ENCODE measurements at places on chromosomes 11 and 22. TPM values are rescaled to one million over a fixed set of nuclear protein-coding genes. Genes with fewer than 3 reads are reported as not detected.

Gene ART1
- polyA plus RNA-seq, result not detected

Gene DRD2
- not detected for polyA plus RNA-seq

Gene ZP1
- 1.2 TPM for polyA plus RNA-seq

Gene LMNTD2
- polyA plus RNA-seq, result 2.5 TPM

Gene CRYBA4
- not detected for polyA plus RNA-seq

Gene AASDHPPT
- 19.6 TPM for polyA plus RNA-seq

Gene CBY1
- 25.4 TPM for polyA plus RNA-seq

DNA sequence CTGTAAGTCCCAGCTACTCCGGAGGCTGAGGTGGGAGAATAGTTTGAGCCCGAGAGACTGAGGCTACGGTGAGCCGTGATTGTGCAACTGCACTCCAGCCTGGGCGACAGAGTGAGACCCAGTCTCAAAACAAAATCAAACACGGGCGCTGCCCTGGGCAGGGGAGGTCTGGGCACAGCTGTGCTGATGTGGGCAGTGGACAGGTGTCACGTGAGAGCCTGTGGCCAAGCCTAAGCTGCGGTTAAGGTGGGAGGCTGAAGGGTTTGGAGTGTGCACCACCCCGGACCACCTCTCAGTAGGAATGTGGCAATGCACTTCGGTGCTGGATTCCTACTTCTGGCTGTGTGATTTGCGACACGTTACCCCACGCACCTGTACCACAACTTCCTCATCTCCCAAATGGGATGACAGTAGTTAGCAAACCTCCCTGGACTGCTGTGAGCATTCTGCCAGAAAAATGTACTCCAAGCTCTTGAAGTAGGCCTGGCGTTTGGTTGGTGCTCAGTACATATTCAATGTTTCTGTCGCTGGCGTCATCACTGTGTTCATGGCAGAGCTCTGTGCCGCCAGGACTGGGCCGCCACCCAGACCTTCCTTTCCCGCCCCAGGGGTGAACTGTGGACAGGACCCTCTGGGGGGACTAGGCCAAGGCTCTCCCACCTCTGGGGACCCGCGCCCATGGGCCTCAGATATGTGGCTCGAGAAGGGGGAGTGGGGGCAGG lies 807 bp upstream of the ZNF74 start:
- H3K27me3 ChIP-seq, result no peaks in the 10 kb centered on the region
- peak overlapping the region; percentile 84 for H3K27ac ChIP-seq
- H3K36me3 ChIP-seq, result 0 out of 2 replicates have a peak, but pooled peaks cover 3% of the 10 kb centered on the region
- H3K4me1 ChIP-seq, result peaks cover 14% of the 10 kb centered on the region
- DNase-seq, result no peak

DNA sequence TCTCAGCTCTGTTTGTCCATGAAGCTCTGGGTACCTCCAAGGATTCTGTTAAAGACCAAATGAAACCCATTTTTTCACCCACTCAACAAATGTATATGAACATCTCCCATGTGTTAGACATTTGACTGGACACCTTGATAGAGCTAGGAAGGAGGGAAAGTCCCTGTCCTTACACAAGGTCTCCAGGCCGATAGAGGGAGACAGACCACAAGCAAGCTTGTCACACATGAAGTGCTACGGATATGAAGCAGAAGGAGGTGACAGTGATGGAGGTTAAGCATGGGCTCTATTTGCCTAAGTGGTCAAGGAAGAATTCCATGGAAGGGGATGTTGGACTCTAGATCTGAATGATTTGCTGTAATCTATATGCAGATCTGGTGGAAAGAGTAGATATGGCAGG lies 138.5 kb downstream of the MYO18B start:
- H3K4me3 ChIP-seq, result no peak overlapping the region
- H3K27ac ChIP-seq, result no peak overlapping the region
- no peaks in the 10 kb centered on the region for H3K27me3 ChIP-seq
- no peaks in the 10 kb centered on the region for H3K4me1 ChIP-seq

- H3K4me1 ChIP-seq, result peaks cover 9% of the 10 kb centered on the region
- no peak overlapping the region for H3K27ac ChIP-seq
- H3K4me3 ChIP-seq, result no peak overlapping the region
- peaks cover 4% of the 10 kb centered on the region for H3K36me3 ChIP-seq
- DNase-seq, result no peak
Observed at GRCh38 chr11:74953451-74953850, 4.4 kb downstream of the SPCS2 start.

GRCh38 chr11:1694064-1694845 lies 2.7 kb upstream of the KRTAP5-6 start:
- H3K4me3 ChIP-seq, result no peak overlapping the region
- no peak overlapping the region for H3K27ac ChIP-seq
- DNase-seq, result peak; percentile 61

DNA sequence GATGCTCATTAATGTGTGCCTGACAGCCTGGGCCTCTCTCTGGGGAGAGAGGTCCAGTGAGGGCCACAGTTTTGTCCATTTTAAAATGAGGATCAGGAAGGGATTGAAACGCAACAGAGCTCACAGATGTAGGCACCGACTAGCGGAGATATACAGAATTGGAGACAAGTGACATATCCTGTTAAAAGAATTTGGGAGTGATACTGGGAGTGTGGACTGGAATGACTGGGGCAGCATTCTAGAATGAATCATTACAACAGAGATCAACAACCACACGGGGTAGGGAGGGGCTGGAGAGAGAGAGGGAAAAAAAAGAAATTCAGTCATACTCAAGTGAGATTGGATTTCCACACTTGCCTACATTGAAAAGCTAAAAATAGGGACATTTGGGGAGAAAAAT lies 2.5 kb upstream of the NCAM1 start:
- H3K4me1 ChIP-seq, result no peaks in the 10 kb centered on the region
- peaks cover 31% of the 10 kb centered on the region for H3K27me3 ChIP-seq
- H3K4me3 ChIP-seq, result no peak overlapping the region
- H3K36me3 ChIP-seq, result no peaks in the 10 kb centered on the region
- H3K27ac ChIP-seq, result no peak overlapping the region

DNA sequence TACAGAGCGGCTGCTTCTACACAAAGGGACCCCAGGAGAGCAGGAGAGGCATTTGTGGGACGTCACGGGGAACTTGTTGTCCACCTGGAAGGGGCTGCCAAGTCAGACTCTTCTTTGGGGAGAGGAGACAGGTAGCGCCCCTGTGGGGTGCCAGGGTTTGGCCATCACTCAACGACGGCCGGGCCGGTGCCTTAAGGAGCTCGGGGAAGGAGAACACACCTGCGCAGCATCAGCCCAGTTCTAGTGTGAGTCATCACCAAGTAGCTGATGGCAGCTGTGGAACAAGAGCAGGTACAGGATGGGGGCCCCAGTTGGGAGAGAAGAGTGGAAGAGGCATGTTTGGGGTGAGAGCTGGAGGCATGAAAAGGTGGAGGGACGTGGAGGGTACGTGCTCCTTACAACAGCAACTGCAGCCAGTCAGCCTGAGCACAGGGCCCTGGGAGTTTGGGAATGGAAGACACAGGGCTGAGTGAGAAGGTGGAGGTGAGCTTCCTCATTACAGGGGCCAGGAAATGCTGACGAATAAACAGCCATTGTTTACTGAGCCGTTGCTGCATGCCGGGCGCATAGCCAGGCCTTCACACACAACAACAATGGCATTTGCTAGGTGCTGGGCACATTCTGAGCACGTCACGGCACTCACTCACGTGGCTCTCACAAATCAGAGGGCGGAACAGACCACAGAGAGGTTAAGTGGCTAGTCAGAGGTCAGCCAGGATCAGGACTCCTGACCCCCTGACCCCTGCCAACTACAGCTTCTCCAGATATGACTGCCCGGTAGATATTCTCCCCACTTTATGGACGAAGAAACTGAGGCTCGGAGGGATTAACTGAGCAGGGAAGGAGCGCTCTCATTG lies 29.1 kb upstream of the TP53I11 start:
- DNase-seq, result no peak
- H3K4me1 ChIP-seq, result peaks cover 5% of the 10 kb centered on the region
- peaks cover 17% of the 10 kb centered on the region for H3K27me3 ChIP-seq
- no peak overlapping the region for H3K27ac ChIP-seq

DNA sequence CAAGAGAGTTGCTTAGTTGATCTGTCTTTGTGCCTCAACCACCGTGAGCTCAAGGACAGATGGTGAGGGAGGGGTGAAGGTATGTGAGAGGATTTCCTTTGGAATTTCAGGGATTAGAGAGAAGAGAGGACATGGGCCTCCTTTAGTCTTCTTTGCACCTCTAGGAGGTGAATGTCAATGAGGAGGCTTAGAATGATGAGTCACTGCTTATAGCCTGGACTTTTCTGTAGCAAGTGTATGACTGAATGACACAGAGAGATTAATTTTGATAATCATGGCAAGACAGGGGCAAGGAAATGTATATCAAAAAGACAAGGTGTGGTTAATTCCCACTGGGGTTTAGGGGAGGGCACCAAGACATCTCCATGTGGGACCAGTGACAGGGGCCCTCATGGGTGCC lies 947.3 kb upstream of the TENM4 start:
- DNase-seq, result no peak
- no peaks in the 10 kb centered on the region for H3K4me1 ChIP-seq
- no peak overlapping the region for H3K4me3 ChIP-seq
- H3K27ac ChIP-seq, result no peak overlapping the region

GRCh38 chr11:34053161-34053686 lies 1.7 kb downstream of the CAPRIN1 start:
- H3K4me3 ChIP-seq, result peak overlapping the region; percentile 67
- peaks cover 8% of the 10 kb centered on the region for H3K36me3 ChIP-seq
- H3K27me3 ChIP-seq, result no peaks in the 10 kb centered on the region
- DNase-seq, result peak; percentile 76
- peak overlapping the region; percentile 96 for H3K27ac ChIP-seq

GRCh38 chr22:38435010-38435409 lies 20.0 kb downstream of the KCNJ4 start:
- H3K27ac ChIP-seq, result no peak overlapping the region
- H3K4me3 ChIP-seq, result no peak overlapping the region
- no peak for DNase-seq
- H3K36me3 ChIP-seq, result no peaks in the 10 kb centered on the region
- peaks cover 25% of the 10 kb centered on the region for H3K27me3 ChIP-seq
- H3K4me1 ChIP-seq, result no peaks in the 10 kb centered on the region

Measured in IMR-90 (cell line).